ENCODE measurements at places on chromosomes 11 and 22.

GRCh38 chr11:63793161-63793560, 20.1 kb upstream of the SPINDOC start:
- no peak for DNase-seq

- no peak for DNase-seq
Observed at GRCh38 chr11:60378354-60378753, at the start of gene MS4A7. TSS of gene MS4A7 (plus strand) at chr11:60378532. CDS start at chr11:60383142, 4,610 bp downstream.

GRCh38 chr22:33299245-33299956, 241.2 kb upstream of the SYN3 start:
- no peak for DNase-seq

DNA sequence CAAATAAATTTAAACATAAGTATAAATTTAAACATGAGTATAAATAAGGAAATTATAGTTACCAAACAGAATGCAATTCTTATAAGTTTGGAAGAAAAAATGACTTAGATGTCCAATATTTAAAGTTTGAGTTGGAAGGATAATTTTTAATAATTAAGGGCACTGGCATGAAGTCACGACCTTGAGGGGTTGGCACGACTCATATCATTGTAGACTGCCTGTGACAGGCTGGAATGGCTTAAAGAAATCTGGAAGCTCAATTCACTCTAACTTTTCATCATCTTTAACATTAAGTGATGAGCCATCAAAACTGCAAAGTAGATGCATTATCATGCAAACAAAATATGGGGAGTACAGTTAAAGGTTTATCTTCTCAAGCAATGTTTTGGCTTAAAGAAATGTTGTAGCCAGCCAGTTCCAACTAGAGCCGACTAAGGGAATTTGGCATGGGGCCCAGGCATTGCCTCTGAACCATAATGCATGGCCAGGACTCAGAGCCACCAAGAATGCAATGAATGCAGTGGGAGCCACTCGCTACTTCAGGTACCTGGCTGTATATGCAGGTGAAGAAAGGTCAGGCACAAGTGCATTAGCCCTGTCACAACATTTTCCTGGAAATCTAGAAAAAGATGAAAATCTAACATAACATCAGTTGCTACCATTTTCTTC, 33.4 kb downstream of the PGR start:
- DNase-seq: no peak

DNA sequence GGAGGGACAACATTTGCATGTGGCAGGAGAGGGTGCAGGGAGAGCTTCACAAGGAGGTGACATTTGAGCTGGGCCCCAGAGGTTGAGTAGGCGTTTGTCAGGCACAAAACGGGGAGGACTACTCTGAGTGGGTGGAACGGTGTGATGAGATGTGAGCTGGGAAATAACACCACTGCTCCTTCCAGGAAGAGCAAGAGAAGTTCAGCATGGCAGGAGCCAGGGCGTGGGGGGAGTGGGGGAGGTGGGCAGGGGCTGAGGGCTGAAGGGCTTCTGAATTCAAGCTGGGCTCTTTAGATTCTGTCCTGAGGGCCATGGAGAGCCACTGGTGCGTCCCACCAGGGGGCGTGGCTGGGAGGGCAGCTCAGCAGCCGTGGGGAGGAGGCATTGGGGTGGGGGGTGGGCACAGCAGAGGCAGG, 54.2 kb downstream of the OTOG start:
- DNase-seq: no peak

GRCh38 chr11:64396079-64396591, 37.2 kb downstream of the RPS6KA4 start:
- no peak for DNase-seq

DNA sequence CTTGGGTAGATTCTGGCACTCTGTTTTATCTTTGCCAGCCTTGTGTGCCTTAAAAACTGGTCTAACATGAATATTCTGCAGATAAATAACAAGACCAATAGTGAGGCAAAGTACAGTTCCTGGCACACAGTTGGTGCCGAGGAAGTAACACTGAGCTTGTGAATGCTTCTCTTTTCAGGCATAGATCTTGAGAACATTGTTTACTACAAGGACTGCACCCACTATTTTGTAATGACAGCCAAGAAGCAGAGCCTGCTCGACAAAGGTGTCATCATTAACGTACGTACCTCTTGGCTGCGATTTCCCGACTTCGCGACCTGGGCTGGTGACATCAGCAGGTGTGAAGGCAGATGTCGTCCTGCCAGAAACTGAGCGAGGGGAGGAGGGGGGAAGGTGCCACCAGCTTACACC, 105.7 kb downstream of the MICAL2 start:
- no peak for DNase-seq

- DNase-seq: no peak
Observed at GRCh38 chr11:118921121-118921928, 4.4 kb downstream of the BCL9L start.

DNA sequence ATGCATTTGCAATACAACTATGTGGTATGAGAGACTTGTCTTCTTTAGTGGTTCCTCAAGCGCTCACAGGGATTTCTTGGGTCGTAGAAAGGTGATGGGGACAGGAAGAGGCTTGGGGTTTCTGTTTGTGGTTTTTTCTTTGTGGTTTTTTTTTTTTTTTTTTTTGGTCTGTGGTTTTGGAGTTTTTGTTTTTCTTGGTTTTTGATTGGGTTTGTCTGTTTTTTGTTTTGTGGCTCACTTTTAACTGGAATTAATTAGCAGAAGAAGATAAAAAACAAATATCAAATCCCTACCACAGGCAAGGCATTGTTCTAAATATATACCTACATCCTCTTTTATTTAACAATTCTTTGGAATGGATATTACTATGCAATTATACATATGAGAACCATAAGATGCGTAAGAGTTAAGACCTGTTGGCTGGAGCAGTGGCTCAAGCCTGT, 5.5 kb downstream of the TTC28 start:
- peak; percentile 53 for DNase-seq

GRCh38 chr11:135027461-135027860, 615.4 kb upstream of the B3GAT1 start:
- no peak for DNase-seq

DNA sequence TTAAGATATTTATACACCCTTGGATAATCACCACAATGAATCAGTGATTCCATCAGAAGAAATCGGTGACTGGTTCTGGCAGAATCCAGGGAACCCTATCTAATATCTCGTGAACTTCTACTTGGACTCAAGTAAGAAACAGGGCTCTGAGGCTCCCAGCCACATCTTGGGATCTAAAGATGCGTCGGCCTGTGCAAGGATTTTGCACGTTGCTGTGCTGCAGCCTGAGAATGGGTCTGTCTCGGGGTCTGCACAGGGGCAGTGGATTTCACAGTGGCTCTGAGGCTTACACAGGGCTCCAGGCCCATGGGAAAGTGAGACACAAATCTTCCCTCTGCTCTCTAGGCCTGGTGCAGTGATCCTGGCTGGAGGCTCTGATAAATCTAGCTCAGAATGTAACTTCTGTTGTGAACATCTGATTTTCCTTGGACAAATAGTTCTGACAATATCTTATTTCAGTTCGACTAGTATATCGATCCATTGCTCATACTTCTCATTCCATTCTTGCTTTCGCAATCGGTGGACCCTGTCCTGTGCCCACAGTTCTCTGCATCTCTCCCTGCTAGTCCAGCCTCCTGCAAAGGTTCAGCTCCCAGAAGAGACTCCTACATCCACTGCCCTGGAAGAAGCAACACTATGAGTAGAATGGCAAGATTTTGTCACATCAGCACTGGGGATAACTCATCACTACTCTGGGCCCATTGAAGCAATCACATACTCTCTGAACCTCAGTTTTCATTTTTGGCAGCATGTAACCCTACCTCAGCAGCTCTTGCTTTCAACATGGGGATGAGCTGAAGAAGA, 105.5 kb upstream of the TOP3B start:
- DNase-seq: no peak

GRCh38 chr11:45530111-45530510, 135.3 kb downstream of the CHST1 start:
- DNase-seq: no peak

DNA sequence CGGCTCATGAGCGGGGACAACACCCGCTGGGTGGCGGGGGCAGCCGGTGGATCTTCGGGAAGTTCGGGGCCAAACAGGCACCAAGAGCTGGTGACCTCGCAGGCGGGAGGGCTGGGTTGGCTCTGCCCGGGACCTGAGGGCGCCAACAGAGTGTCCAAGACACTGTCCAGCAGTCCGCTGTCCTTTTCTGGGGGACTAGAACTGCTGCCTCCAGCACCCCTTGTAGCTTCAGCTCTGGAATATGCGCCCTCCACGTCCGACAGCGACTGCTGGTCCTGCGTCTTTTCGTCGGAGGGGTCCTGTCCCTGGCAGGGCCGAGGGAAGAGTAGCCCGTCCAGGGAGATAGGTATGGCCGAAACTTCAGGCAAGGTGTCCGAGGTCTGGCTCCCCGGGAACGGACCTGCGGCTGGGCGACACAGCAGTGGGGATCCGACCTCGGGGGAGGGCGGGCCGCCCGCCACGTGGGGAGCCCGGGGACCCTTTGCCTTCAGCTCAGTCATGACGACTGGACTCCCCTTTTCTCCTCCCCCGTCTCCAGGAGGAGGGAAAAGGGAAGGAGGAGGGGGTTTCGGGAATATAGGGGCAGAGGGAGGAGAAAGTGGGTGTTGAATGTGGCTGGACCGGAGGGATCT, 926 bp downstream of the PGR start:
- no peak for DNase-seq

- no peak for DNase-seq
Observed at GRCh38 chr11:44143987-44144909, 48.8 kb downstream of the EXT2 start.

- no peak for DNase-seq
Observed at GRCh38 chr11:15821451-15821850, 534.9 kb downstream of the SOX6 start.

DNA sequence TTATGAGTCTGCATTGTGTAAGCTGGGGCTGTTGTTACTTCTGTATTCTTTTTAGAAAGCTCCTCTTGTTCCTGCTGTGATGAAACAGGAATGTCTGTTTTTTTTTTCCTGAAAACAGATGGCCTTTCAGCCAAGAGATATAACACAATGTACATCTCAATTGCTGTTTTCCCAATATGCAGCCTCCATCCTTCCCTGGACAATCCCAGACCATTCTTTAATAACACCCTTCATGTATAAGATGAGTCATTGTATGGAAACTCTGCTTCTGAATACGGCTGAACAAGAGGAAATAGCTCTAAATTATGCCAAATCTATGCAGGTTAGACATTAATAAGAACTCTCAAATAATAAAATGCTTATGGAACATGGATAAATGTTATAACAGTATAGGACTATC, 60.2 kb upstream of the LRRC4C start:
- no peak for DNase-seq

- DNase-seq: peak; percentile 80
Observed at GRCh38 chr11:124739479-124740276, at the start of gene NRGN. TSS of gene NRGN (plus strand) at chr11:124739942. CDS start at chr11:124740085, 143 bp downstream.

- no peak for DNase-seq
Observed at GRCh38 chr11:40986320-40986719, 473.1 kb downstream of the LRRC4C start.

DNA sequence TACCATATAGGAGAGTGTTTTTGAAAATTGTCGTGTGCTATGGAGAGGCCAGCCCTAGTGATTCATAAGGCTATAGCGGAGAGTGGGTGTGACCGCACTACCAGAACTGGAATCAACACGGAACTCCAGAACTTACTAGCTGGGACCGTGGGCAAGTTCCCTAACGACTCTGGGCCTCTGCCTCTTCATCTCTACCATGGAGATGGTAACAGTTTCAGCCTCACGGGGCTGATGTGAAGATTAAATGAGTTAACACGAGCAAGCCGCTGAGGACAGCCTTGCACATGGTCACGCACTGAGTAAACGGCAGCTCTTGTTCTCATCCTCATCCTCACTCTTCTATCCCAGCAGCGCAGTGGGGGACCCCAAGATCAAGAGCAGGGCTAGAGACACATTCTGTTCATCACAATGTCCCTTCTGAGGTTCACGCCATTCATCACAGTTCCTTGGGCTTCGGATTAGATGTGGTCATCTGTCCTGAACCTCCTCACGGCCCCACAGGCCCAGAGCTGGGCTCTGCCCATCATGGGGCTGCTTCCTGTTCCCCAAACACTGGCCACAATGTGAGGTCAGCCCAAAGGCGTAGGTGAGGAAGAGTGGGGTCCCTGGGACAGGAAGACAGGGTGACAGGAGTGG, 47.2 kb upstream of the CD5 start:
- no peak for DNase-seq

- DNase-seq: no peak
Observed at GRCh38 chr11:533586-534395, 1.6 kb downstream of the HRAS start.

DNA sequence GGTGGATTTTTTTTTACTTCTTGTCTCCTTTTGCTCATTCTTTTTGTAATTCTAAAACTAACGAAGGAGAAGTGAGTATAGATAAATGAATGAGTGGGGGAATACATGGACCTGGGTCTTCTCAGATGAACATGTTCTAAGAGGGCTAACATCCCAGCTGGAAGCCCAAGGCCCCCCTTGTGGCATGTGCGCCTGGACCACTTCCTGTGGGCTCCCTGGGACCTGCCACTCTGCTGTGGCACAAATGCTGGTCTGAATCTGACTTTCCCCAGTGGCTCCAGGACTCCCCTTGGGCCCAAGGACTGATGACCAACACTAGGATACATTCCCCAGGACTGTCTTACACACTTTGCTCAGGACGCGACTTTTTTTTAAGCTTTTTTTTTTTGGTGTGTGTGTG, 32.7 kb upstream of the ALX4 start:
- no peak for DNase-seq

DNA sequence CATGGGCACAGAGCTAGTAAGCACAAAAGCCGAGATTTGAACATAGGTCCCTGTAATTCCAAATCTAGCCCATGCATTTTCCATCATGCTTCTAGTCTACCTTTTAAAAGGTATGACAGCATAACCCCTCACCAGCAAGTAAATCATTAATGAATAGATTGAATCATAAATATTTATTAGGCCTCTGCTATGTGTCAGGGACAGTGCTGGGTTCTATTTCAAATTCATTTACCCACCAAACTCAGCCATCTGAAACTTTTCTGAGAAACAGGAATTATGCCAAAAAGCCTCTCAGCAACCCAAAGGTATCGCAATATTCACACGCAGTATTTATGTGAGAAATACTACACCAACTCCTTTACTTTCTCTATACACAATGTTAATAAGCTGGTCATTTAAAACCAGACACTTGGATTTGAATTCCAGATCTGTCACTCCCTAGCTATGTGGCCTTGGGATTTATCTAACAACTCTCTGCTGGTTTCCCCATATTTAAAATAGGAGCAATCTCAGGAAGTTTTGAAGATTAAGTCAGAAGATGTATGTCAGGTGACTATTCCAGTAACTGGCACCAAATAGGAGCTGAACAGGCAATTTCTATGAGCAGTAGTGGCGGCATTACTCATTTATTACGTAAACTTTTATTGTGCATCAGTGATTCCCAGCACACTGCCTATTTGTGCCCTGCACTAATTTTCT, 191.4 kb downstream of the TENM4 start:
- no peak for DNase-seq

Data from CD4-positive, alpha-beta T cell treated with Interleukin-15 for 4 hours (primary cell).